Endothelial cell of umbilical vein (primary cell): ENCODE measurements at places on chromosomes 11 and 22. TPM values are rescaled to one million over a fixed set of nuclear protein-coding genes. Genes with fewer than 3 reads are reported as not detected.

The KDM4D gene
- 1.0 and 1.3 TPM in 2 replicates for total RNA-seq

The LRP4 gene
- 2.0 and 3.8 TPM in 2 replicates for total RNA-seq

The TEX12 gene
- total RNA-seq: 0.46 TPM in 1 of 2 replicates, not detected in the other

The SLC37A2 gene
- total RNA-seq: 1.1 and 1.3 TPM in 2 replicates

The SLC22A25 gene
- not detected in 2 replicates for total RNA-seq
